ENCODE measurements at places on chromosomes 11 and 22. TPM values are rescaled to one million over a fixed set of nuclear protein-coding genes. Genes with fewer than 3 reads are reported as not detected.

GRCh38 chr11:114366331-114367243 is 33.7 kb downstream of the C11orf71 start:
- no peak for DNase-seq
- H3K27me3 ChIP-seq, result no peaks in the 10 kb centered on the region
- H3K4me3 ChIP-seq, result no peak overlapping the region

DNA sequence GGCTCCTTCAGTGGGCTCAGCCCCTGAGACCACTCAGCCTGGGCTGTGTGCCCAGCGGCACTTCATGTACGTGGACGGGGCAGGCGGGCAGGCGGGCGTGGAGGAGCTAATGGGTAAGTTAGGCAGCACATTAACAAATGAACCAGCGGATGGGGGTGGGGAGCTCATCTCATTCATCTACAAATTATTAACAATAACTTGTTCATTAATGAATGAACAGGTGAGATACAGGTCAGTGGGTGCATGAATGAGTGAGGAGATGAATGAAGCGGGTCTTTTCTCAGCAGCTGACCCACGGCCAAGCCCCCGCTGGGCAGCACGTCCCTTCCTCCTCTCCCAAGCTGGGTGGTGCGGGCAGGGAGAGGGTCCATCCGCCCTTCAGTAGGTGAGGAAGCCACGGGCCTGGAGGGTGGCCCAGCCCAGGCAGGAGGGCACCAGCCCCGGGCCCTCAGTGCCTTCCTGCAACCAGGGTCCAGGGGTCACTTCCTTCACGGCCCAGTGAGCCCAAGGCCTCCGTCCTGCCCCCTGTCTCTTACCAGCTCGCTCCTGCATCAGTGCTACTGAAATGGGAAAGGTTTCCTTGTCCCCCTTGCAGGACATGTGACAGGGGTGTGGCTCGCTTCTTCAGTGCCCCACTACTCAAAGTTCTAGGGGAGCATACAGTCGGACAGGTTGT is 60.5 kb upstream of the KCNQ1OT1 start:
- H3K4me3 ChIP-seq, result no peak overlapping the region
- no peak for DNase-seq
- no peaks in the 10 kb centered on the region for H3K27me3 ChIP-seq
- no peaks in the 10 kb centered on the region for H3K4me1 ChIP-seq
- H3K36me3 ChIP-seq, result no peaks in the 10 kb centered on the region

GRCh38 chr11:43419460-43419859 is 60.7 kb downstream of the TTC17 start:
- DNase-seq, result no peak
- H3K27ac ChIP-seq, result no peak overlapping the region
- peaks cover 12% of the 10 kb centered on the region for H3K36me3 ChIP-seq
- H3K27me3 ChIP-seq, result no peaks in the 10 kb centered on the region
- no peaks in the 10 kb centered on the region for H3K4me1 ChIP-seq
- no peak overlapping the region for H3K4me3 ChIP-seq

- no peak for DNase-seq
- H3K4me1 ChIP-seq, result peaks cover 13% of the 10 kb centered on the region
Observed at GRCh38 chr11:36683818-36684217, 85.8 kb upstream of the RAG2 start.

GRCh38 chr11:4704054-4704789 is at the start of gene MMP26:
Gene MMP26 (plus strand): TSS chr11:4704784.
- H3K36me3 ChIP-seq, result no peaks in the 10 kb centered on the region
- H3K4me1 ChIP-seq, result no peaks in the 10 kb centered on the region
- H3K27ac ChIP-seq, result no peak within 1 kb of the TSS
- no peaks in the 10 kb centered on the region for H3K27me3 ChIP-seq
- no peak within 1 kb of the TSS for H3K4me3 ChIP-seq

- peaks cover 34% of the 10 kb centered on the region for H3K27me3 ChIP-seq
- no peak overlapping the region for H3K27ac ChIP-seq
- H3K4me1 ChIP-seq, result peaks cover 6% of the 10 kb centered on the region
- no peak overlapping the region for H3K4me3 ChIP-seq
Observed at GRCh38 chr11:64719406-64719805, 3.6 kb downstream of the NRXN2 start.

DNA sequence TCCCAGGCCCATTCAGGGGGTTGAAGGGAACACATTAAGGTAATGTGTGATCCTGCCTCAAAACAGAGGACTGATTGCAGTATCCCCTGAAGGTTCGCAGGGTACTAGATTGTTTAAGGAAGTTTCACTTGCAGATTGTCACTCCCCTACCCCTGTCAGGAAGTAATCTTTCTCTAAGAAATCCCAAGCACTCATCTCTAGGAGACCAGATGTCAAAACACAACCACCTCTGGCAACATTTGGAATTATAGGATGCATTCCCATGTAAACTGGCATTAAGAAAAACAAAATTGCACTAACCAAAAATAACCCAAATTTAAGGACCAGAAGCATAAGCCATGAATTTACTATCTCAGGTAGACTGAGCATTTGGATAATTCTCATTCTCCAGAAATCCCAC is 1.6 kb downstream of the MRPL17 start:
- H3K27ac ChIP-seq, result no peak overlapping the region
- peaks cover 4% of the 10 kb centered on the region for H3K36me3 ChIP-seq
- no peaks in the 10 kb centered on the region for H3K27me3 ChIP-seq
- H3K4me1 ChIP-seq, result peaks cover 17% of the 10 kb centered on the region
- no peak for DNase-seq
- H3K4me3 ChIP-seq, result no peak overlapping the region

The ROBO4 gene
- total RNA-seq, result not detected

- H3K4me3 ChIP-seq, result no peak overlapping the region
- H3K27me3 ChIP-seq, result no peaks in the 10 kb centered on the region
- H3K36me3 ChIP-seq, result no peaks in the 10 kb centered on the region
- no peak for DNase-seq
- H3K27ac ChIP-seq, result no peak overlapping the region
Observed at GRCh38 chr11:1227551-1228100, 4.8 kb downstream of the MUC5B start.

- no peaks in the 10 kb centered on the region for H3K4me1 ChIP-seq
- H3K36me3 ChIP-seq, result no peaks in the 10 kb centered on the region
- DNase-seq, result no peak
- H3K4me3 ChIP-seq, result no peak overlapping the region
Observed at GRCh38 chr11:97033178-97033577, 643.4 kb downstream of the JRKL start.

The SLC22A12 gene
- not detected for total RNA-seq

The APOL3 gene
- total RNA-seq, result 48.3 TPM

DNA sequence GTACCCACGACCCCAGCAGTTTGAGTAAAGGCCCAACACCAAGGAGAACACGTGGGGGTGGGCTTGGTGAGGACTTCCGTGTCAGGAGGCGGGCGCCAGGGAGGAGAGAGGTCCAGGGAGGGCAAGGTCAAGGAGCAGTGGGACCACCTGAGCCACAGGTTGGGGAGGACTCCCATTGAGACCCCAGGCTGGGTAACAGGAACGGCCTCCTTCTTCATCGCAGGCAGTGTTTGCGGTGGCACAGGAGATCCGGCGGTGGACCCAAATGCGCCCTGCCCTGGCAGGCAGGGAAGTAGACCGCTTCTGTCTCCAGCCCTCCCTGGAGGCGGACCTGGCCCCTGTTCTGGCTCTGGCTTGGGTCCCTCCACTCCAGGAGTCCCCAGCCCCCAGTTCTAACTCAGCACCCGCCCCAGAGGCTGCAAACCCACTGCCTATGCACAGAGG is 5.9 kb upstream of the TBX1 start:
- H3K4me3 ChIP-seq, result no peak overlapping the region
- no peaks in the 10 kb centered on the region for H3K36me3 ChIP-seq

The CBLIF gene
- not detected for total RNA-seq

GRCh38 chr11:64539711-64540427 is 51.2 kb upstream of the SLC22A12 start:
- H3K36me3 ChIP-seq, result no peaks in the 10 kb centered on the region
- no peaks in the 10 kb centered on the region for H3K4me1 ChIP-seq
- no peak overlapping the region for H3K27ac ChIP-seq
